Naive thymus-derived CD4-positive, alpha-beta T cell (primary cell): ENCODE measurements at places on chromosomes 6 and 20. TPM values are rescaled to one million over a fixed set of nuclear protein-coding genes. Genes with fewer than 3 reads are reported as not detected.

DNA sequence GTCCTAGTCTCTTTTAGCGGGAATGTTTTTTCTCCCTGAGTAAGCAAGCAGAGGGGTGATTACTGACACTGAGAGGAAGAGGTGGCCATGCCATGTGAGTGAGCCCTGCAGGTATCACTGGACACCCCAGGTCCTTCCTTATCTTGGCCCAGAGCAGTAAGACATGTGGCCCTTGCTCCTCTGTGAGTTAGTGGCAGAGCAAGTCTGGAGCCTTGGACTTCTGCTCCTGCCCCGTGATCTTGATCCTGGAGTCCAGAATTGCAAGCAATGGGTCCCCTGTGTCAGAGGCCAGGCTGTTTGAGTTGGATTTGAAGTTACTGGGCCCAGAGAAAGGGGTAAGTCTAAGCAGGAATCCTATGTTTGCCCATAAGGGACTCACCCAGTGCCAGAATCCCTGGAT lies 92.1 kb upstream of the EMILIN3 start:
- no peak for DNase-seq

DNA sequence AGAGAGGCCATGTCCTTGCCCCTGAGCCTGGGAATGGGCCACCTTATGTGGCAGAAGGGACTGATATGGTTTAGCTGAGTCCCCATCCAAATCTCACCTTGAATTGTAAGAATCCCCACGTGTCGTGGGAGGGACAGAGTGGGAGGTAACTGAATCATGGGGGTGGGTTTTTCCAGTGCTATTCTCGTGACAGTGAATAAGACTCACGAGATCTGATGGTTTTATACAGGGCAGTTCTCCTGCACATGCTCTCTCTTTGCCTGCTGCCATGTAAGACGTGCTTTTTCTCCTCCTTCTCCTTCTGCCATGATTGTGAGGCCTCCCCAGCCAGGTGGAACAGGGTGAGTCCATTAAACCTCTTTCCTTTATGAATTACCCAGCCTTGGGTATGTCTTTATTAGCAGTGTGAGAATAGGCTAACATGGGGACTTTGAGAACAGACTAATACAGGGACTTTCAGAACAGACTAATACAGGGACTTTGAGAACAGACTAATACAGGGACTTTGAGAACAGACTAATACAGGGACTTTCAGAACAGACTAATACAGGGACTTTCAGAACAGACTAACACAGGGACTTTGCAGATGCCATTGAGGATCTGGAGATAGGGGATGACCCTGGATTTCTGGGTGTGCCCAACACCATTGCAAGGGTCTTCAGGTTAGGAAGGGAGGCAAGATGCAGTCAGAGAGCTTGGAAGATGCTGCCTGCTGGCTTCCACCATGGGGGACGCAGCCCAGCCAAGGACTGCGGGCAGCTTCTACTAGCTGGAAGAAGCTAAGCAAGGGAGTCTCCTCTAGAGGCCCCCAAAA lies 86.9 kb downstream of the RAMACL start:
- DNase-seq: no peak

DNA sequence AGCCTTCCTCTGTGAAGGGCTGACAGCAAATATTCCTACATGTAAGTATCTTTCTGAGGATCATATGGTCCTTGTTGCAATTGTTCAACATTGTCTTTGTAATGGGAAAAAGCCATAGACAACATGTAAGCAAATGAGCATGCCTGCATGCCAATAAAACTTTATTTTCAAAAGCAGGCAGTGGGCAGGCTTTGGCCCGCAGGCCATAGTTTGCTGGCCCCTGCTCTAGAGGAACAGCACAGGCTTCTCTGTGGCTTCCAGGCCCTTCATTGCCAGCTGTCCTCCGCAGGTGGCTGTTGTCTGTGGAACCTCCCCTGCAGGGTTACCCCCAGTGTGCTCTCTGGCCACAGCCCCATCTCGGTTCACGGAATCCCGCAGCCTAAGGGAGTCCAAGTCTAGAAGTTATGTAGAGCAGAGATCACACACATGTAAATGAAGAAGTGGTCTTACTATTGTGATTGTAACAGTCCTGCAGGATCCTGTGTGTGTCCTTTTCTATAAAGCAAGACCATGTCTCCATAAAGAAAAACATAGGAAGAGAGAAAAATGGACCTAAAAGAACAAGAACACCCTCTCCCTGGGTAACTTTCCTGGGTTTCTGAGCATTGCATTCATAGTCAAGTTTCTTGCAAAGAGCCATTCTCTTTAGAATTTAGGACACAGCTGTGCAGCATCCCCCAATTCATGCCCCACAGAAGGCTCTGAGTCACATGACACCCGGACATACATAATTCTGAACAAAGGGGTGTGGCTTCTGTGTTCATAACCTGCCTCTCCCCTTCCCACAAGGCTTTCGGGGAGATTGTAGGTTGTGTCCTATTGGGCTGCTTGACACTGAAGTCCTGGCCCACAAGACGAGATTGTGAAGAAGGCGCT lies 10.0 kb downstream of the UNC93A start:
- no peak for DNase-seq

DNA sequence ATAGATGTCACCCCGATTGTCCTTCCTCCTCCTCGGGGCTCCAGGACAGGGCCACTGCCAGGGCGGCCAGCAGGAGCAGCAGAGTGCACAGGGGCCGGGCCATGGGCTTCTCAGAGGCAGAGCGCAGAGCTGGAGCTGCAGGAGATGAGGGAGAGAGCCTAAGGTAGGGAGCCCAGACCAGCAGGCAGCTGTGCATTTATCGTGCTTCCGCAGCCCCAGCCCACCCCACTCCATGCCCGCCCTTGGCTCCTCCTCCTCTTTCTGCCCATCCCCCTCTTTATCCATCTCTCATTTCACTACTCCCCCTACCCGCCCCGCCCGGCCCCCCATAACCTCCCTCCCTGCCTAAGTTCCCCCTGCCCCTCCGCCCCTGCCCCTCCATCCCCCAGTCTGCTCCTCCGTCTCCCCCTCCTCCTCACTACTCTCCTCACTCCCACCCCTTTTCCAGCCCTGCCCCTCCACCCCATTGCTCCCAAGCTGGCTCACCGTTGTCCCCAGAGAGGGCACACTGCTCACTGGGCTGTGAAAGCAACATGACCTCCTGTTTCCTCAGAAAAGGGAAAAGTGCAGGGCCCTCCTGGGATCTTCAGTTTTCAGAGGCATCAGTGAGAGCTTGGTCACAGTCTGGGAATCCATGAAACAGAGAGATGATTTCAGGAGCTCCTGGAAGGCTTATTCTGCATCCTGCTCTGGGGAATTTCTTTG lies 25.5 kb upstream of the CST1 start:
- no peak for DNase-seq

DNA sequence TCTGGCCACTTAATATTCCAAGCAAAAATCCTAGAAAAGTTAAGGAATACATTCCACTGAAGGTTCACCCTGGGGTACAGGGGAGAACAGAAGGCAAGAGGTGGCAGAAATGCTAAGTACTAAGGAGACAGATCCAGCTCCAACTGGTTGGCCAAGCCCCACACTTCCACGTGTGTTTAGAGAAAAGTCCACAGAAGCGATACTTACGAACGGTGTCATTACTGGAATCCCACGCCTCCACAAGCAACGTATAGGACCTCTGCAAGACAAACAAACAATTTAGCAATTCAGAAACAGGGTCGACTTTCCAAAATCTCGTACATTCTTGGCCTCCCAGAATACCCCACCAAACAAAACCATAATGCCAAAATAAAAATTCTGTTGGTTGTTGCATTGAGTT lies 10.0 kb downstream of the JAG1 start:
- DNase-seq: no peak

- no peak for DNase-seq
Observed at GRCh38 chr6:128202169-128202765, 301.4 kb upstream of the THEMIS start.

DNA sequence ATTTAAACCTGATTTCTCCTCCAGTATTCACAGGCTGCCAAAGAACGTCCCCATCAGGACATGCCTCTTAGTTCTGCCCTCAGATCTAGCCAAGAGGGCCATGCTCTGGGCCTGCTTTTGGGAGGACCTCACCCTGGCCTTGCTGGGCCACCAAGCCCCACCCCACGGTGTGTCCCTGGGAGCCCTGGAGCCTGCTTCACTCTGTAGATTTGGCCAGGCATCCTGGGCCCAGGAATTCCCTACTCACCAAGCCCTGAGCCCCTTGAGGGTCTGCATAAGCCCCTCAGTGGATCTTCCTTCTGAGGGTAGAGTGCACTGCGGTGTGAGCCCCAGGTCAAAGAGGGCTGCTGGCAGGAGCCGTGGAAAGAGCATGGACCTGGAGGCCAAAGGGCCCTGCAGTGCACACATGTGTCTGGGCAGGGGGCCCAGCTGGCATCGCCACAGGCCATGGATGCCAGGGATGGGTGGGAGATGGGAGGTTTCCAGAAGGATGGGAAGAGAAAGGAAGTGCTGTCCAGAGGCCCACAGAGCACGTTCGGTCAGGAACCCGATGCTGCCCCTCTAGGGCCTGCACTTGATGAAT lies 98.0 kb downstream of the DACT2 start:
- no peak for DNase-seq

DNA sequence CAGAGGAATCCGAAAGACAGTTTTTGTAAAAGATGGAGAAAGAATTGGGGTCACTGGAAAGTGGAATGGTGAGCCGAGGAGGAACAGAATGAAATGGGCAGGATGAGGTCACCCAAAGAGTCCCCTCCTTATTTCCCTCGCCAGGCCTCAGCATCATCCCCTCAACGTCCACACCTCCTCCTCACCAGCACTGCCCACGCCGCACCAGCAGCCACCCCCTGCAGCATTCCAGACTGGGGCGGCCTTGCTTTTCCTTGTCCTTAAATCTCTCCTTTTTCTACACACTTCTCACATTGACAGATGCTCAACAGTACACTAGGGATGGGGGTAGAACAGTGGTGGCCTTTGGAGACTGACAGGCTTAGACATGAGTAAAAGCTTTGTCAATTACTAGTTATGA lies 363.1 kb upstream of the NOX3 start:
- no peak for DNase-seq

DNA sequence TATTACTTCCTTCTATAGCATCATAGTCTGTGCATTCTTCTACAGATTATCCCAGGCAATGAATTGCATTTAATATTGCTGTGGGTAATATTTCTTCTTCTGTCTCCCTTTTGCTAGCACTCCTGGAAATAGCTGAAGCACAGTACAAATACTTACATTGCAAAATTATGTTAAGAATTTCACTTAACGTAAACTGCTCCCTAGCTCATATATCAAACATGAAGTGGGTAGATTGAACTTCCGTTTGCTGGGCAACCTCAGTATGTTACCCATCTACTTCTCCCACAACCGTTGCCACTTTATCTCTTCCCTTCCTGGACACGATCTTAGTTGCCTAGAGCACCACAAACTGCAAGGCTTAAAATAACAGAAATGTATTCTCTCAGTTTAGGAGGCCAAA lies 963.3 kb downstream of the KIF16B start:
- no peak for DNase-seq

GRCh38 chr20:8413691-8414090 lies 281.6 kb downstream of the PLCB1 start:
- no peak for DNase-seq

- DNase-seq: no peak
Observed at GRCh38 chr20:50208085-50208491, 17.5 kb downstream of the CEBPB start.

- no peak for DNase-seq
Observed at GRCh38 chr6:148572676-148573335, 174.0 kb upstream of the UST start.

DNA sequence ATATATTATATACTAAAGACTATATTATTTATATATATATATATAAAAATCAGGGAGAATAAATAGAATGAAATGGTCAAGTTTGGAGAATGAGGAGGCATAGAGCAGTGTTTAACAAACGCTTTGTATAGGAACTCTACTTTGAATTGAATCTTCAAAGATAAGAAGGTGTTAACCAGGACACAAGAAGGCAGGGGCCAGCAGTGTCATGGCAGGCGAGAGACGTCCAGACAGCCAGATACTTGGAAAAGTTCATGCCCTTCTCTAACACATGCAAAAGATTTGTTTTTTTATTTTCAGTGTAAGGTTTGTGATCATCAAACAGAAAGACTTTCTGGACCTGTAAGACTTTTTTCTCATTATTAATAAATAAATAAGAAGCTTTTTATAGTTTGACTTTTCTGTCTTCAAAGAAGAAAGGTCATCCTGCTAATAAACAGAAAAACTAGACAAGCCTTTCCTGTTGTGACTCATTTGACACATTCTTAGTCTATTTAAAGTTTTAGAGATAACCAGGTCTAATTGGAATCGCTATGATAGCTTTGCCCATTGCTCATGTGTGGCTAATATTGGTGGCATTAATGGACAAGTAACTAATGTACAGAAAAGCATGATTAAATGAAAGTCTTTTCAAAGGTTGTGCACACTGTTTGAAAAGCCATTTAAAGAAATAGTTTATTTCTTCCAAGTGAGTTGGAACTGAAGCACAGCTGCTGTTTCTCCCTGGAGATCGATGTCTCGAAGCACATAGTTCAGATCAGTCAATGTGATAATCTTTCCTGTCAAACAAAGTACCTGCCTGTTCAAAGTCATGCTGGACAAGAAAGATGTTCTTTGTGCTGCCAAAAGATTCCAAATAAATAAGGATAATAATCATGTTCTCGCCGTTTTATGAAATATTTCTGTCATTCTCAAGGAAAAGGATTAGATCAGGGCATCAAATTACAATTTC lies 420.4 kb upstream of the OPRM1 start:
- no peak for DNase-seq

DNA sequence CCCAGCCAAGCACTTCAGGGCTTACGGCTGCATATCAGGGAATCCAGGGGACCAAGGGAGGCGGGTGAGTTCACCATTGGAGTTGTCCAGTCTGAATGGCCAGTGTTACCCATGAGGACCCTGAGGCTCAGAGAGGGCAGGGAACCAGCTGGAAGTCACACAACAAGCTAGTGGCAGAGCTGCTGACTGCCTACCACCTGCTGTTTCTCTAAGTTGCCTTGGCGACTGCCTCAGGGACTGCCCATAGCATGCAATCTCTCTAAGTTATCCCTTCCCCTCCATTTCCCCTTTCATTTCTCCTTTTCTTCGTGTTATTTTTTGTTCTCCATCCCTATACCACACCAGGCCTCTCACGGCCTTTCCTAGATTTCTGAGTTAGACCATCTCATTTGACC lies 71.8 kb upstream of the SIRPA start:
- no peak for DNase-seq

- DNase-seq: no peak
Observed at GRCh38 chr20:63126876-63127699, 88.8 kb downstream of the YTHDF1 start.

- no peak for DNase-seq
Observed at GRCh38 chr6:34601706-34602105, 45.6 kb upstream of the SPDEF start.

GRCh38 chr6:150169609-150170008 lies 26.8 kb downstream of the PPP1R14C start:
- no peak for DNase-seq

The IPCEF1 gene
- 99.7 TPM for polyA plus RNA-seq

The PNLDC1 gene
- not detected for polyA plus RNA-seq

The MYLK4 gene
- polyA plus RNA-seq: not detected

The SYNDIG1 gene
- polyA plus RNA-seq: not detected

The HRH3 gene
- polyA plus RNA-seq: not detected

The DCBLD1 gene
- 1.2 TPM for polyA plus RNA-seq

The TSHZ2 gene
- 6.0 TPM for polyA plus RNA-seq
